CD8-positive, alpha-beta memory T cell (primary cell): ENCODE measurements at places on chromosomes 6 and 20. TPM values are rescaled to one million over a fixed set of nuclear protein-coding genes. Genes with fewer than 3 reads are reported as not detected.

DNA sequence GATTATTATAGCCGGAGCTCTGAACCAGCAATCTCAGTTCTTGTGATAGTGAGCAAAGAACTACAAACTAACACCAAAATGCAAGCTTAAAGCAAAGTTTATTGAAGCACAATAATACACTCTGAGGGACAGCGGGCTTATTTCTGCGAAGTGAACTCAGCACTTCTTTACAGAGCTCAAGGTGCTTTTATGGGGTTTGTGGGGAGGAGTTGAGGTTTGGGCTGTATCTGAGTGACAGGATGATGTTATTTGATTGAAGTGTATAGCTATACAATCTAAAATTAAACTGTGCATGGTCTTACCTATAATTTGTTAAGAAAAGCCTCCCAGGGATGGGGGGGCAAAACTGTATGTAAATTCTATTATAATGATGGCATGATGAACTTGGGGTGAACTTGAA is 1.0 kb upstream of the HFE start:
- no peaks in the 10 kb centered on the region for H3K36me3 ChIP-seq
- H3K4me1 ChIP-seq, result peaks cover 26% of the 10 kb centered on the region
- H3K4me3 ChIP-seq, result no peak overlapping the region
- no peak overlapping the region for H3K27ac ChIP-seq
- peak; percentile 54 for DNase-seq

GRCh38 chr6:36697481-36697903 is at the start of gene RAB44:
Gene RAB44, plus strand, starts transcription at chr6:36697826. Its CDS starts 6,410 bp downstream, at chr6:36704236.
- H3K27ac ChIP-seq, result no peak within 1 kb of the TSS
- H3K27me3 ChIP-seq, result no peaks in the 10 kb centered on the region
- H3K36me3 ChIP-seq, result no peaks in the 10 kb centered on the region
- no peak within 1 kb of the TSS for H3K4me3 ChIP-seq
- DNase-seq, result no peak

GRCh38 chr6:133242637-133243585 is 1.8 kb downstream of the EYA4 start:
- no peaks in the 10 kb centered on the region for H3K27me3 ChIP-seq
- no peaks in the 10 kb centered on the region for H3K4me1 ChIP-seq
- no peak for DNase-seq
- H3K36me3 ChIP-seq, result no peaks in the 10 kb centered on the region

- no peaks in the 10 kb centered on the region for H3K27me3 ChIP-seq
- peak; percentile 44 for DNase-seq
- H3K36me3 ChIP-seq, result no peaks in the 10 kb centered on the region
- no peak overlapping the region for H3K27ac ChIP-seq
- peaks cover 10% of the 10 kb centered on the region for H3K4me1 ChIP-seq
- H3K4me3 ChIP-seq, result no peak overlapping the region
These were observed 176.7 kb downstream of the HACE1 start for GRCh38 chr6:104682722-104683643.

DNA sequence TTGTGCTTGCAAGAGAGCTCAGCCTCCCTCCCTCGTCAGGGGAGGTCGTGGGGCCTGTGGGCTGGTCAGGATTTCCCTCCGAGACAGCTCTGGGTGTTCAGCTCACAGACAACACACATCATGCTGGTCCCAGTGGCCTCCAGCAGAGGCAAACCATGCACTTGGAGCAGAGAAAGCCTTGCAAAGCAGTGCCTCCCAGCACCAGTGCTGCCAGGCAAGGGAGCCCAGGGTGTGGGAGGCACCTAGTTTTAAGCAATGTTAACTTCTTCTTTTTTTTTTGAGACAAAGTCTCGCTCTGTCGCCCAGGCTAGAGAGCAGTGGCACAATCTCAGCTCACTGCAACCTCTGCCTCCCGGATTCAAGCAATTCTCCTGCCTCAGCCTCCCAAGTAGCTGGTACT is 34.0 kb upstream of the INSM1 start:
- H3K27ac ChIP-seq, result no peak overlapping the region
- H3K4me1 ChIP-seq, result no peaks in the 10 kb centered on the region
- H3K36me3 ChIP-seq, result no peaks in the 10 kb centered on the region
- H3K4me3 ChIP-seq, result no peak overlapping the region
- H3K27me3 ChIP-seq, result no peaks in the 10 kb centered on the region

PRR18 gene
- total RNA-seq, result 0.09 TPM

DNA sequence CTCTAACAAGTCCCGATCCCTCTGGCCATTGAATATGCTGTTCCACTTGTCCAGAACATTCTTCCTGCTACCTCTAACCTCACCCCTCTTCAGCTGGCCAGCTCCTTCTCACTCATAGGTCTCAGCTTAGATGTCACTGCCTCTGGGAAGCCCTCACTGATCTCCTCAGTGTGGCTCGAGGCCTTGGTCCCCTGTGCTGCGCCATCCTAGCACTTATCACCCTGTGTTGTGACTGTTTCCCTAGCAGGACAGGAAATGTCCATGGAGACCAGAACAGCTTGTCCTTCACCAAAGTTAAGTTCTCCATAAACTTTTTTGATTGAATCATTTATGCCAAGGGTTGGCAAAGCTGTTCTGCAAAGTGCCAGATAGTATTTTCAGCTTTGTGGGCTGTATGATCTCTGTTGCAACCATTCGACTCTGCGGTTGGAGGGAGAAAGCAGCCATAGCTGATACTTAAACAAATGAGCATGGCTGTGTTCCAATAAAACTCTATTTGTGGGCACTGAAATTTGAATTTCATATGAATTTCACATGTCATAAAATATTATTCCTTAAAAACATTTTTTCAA is 6.5 kb upstream of the BNIP5 start:
- H3K4me3 ChIP-seq, result no peak overlapping the region
- no peak for DNase-seq
- H3K27me3 ChIP-seq, result peaks cover 4% of the 10 kb centered on the region
- H3K27ac ChIP-seq, result no peak overlapping the region
- peaks cover 7% of the 10 kb centered on the region for H3K4me1 ChIP-seq

GRCh38 chr6:132734694-132735236 is 20.9 kb upstream of the VNN1 start:
- H3K27ac ChIP-seq, result no peak overlapping the region
- H3K36me3 ChIP-seq, result no peaks in the 10 kb centered on the region
- no peaks in the 10 kb centered on the region for H3K4me1 ChIP-seq
- H3K27me3 ChIP-seq, result no peaks in the 10 kb centered on the region

GRCh38 chr6:111691345-111692225 is 85.9 kb upstream of the TRAF3IP2 start:
- no peaks in the 10 kb centered on the region for H3K27me3 ChIP-seq
- H3K27ac ChIP-seq, result no peak overlapping the region
- H3K4me3 ChIP-seq, result no peak overlapping the region
- peaks cover 29% of the 10 kb centered on the region for H3K4me1 ChIP-seq

C20orf141 gene
- not detected for total RNA-seq

CAGE1 gene
- not detected for total RNA-seq

- H3K4me1 ChIP-seq, result peaks cover 22% of the 10 kb centered on the region
- peak overlapping the region; percentile 78 for H3K27ac ChIP-seq
- peak overlapping the region; percentile 73 for H3K4me3 ChIP-seq
- DNase-seq, result no peak
- no peaks in the 10 kb centered on the region for H3K36me3 ChIP-seq
These were observed 256 bp downstream of the CDK19 start for GRCh38 chr6:110815015-110815410.

DNA sequence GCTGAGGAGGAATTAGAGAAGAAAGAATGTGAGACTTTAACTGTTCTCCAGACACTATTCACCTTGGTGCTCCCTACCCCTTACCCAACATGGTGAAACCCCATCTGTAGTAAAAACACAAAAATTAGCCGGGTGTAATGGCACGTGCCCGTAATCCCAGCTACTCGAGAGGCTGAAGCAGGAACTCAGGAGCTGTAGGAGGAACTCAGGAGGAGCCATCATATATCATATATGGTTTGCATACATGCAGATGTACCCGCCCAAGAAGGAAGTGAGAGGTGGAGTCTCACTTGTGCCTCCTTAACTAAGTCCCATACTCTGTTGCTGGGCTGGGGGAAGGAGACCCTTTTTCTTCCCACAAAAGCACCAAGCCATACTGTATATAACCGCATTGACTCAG is 35.5 kb upstream of the ME1 start:
- H3K27ac ChIP-seq, result no peak overlapping the region
- no peak for DNase-seq
- no peak overlapping the region for H3K4me3 ChIP-seq
- H3K36me3 ChIP-seq, result no peaks in the 10 kb centered on the region
- H3K27me3 ChIP-seq, result no peaks in the 10 kb centered on the region
- H3K4me1 ChIP-seq, result no peaks in the 10 kb centered on the region

AKAP7 gene
- 4.3 TPM for total RNA-seq

DNA sequence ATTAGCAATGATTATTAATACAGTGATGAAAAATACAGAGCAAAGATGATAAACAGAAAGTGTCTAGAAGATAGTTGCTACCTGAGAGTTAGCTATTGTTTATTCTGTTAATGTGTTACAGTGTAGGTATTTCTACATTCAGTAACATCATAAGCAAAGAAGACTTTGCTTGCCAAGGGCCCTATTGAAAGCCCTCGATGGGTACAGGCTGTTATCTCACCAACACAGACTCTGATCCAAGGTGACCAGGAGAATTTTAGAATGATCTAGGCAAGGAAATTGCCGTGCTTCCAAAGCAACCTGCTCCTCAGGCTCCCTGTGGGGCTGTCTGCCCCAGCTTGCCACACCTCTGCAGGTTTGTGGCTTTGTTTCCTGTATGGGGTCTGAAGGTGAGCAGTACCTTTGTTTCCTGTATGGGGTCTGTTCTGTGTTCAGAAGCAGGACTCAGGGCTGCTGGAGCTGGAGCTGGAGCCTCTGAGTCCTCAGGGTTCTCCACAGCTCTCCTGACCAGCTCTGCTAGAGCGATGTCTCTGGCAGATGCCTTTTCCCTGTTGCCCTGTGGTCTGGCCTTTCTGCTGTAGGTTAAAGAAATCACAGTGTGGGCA is 32.5 kb downstream of the PHACTR3 start:
- DNase-seq, result no peak
- no peaks in the 10 kb centered on the region for H3K36me3 ChIP-seq
- no peak overlapping the region for H3K27ac ChIP-seq

WFDC5 gene
- total RNA-seq, result not detected

- H3K4me1 ChIP-seq, result peaks cover 9% of the 10 kb centered on the region
- no peak overlapping the region for H3K4me3 ChIP-seq
- no peak overlapping the region for H3K27ac ChIP-seq
- DNase-seq, result no peak
- H3K27me3 ChIP-seq, result no peaks in the 10 kb centered on the region
These were observed 4.4 kb upstream of the CCDC28A start for GRCh38 chr6:138769102-138769676.

DNA sequence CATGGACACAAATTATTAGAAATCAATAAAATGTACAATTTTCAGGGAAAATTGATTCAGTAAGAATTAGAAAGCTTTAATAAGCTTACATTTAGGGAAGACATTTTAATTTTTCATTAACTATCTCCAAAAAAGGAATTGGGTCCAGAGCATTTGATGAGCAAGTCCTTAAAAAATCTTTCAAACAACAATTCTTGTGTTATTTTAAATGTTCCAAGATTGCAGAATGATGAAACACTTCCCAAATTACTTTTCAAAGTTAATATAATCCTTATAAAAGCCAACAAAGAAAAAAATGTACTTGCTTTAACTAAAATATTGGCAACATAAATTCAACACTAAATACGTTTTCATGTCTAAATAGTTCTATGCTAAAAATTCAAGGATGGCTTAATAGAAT is 102.0 kb downstream of the ADAT2 start:
- H3K36me3 ChIP-seq, result no peaks in the 10 kb centered on the region
- H3K4me1 ChIP-seq, result no peaks in the 10 kb centered on the region
- no peaks in the 10 kb centered on the region for H3K27me3 ChIP-seq
- no peak overlapping the region for H3K4me3 ChIP-seq
- no peak overlapping the region for H3K27ac ChIP-seq

- no peak overlapping the region for H3K4me3 ChIP-seq
- H3K4me1 ChIP-seq, result no peaks in the 10 kb centered on the region
- no peaks in the 10 kb centered on the region for H3K36me3 ChIP-seq
These were observed 96.3 kb upstream of the QKI start for GRCh38 chr6:163318071-163318786.

DNA sequence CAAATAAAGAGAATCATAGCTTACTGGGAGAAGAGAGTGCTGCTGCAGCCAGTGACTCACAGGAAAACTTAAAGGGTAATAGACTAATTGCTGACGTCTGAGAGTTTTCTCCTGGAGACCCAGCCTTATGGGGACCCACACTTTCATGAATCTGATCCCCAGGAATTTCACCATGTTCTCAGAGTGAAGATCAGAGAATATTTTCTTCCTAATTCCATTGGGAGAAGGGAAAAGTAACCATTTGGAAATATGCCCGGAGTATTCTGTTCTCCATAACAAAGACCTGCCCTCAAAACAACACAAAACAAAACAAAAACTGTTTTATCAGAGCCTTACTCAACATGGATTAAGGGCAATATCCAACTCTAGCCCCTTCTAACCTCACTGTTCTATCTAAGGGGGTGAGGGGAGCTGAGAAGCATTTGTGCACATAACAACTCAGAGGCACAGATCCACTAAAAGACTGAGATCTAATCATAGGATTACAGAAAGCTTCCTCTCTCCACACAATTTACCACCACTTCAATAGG is 168.2 kb upstream of the SSTR4 start:
- H3K36me3 ChIP-seq, result no peaks in the 10 kb centered on the region
- no peaks in the 10 kb centered on the region for H3K4me1 ChIP-seq
- H3K4me3 ChIP-seq, result no peak overlapping the region

DNA sequence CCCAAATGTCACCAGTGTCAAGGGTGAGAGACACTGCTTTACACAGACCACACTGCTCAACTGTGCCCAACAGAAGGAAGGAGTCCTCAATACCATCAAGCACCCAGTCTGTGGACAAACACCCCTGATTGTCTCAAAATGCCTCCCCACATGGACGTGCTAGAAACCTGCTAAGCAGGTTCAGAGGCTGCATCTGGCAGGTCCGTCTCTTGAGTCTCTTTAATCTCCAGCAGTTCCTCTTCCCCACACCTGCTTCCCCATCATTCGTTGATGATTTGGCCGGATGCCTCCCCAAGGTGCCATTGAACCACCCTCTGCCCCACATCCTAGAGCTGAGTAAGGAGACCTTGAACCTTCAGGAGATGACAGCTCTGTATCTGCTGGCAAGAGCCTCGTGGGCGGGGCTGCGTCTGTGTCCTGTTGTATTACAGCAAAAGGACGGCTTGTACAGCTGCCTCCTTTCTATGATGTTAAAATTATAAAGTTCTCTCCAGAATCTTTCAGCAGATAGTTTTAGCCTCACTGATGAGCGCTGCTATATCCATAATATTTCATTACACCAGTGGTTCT is 179.2 kb downstream of the PREX1 start:
- H3K4me1 ChIP-seq, result no peaks in the 10 kb centered on the region
- no peaks in the 10 kb centered on the region for H3K27me3 ChIP-seq
- peaks cover 47% of the 10 kb centered on the region for H3K36me3 ChIP-seq
- no peak for DNase-seq

GRCh38 chr6:126721581-126722160 is 381.8 kb downstream of the CENPW start:
- no peak overlapping the region for H3K27ac ChIP-seq
- H3K27me3 ChIP-seq, result no peaks in the 10 kb centered on the region

- no peaks in the 10 kb centered on the region for H3K36me3 ChIP-seq
- H3K4me1 ChIP-seq, result no peaks in the 10 kb centered on the region
- peak; percentile 51 for DNase-seq
- H3K27ac ChIP-seq, result no peak overlapping the region
- no peaks in the 10 kb centered on the region for H3K27me3 ChIP-seq
These were observed 93.3 kb upstream of the RNF24 start for GRCh38 chr20:4108495-4109306.

GRCh38 chr6:38259736-38260135 is 380.0 kb downstream of the BTBD9 start:
- no peak overlapping the region for H3K27ac ChIP-seq
- no peaks in the 10 kb centered on the region for H3K27me3 ChIP-seq
- no peaks in the 10 kb centered on the region for H3K4me1 ChIP-seq

SLC35F1 gene
- not detected for total RNA-seq

FKBP1C gene
- 1.5 TPM for total RNA-seq

- H3K4me1 ChIP-seq, result no peaks in the 10 kb centered on the region
- H3K27ac ChIP-seq, result no peak overlapping the region
- no peaks in the 10 kb centered on the region for H3K27me3 ChIP-seq
- H3K4me3 ChIP-seq, result no peak overlapping the region
These were observed 78.5 kb upstream of the ZFP64 start for GRCh38 chr20:52270001-52270606.

MYMX gene
- not detected for total RNA-seq
